ENCODE measurements at places on chromosomes 11 and 22.

DNA sequence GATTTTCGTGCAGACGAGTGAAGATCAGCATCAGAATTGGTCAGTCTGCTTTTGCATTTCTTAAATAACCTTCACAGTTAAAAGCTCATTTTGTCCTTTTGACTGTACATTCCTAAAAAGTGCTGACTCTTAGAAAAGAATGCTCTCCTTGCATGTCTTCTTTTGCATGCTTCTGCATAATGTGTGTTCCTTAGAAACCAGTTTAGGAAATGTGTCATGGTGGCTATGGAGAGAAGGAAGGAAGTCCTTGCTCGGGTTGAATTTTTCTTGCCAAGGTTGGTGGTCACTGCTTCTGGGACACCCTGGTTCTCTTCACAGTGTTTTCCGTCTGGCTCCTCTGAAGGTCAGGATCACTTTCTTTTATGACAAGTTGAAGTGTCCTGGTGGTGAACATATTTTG is 6.8 kb downstream of the AP2A2 start:
- DNase-seq: no peak

- no peak for DNase-seq
Observed at GRCh38 chr11:62444236-62444833, 25.5 kb downstream of the SCGB1A1 start.

GRCh38 chr11:8331767-8332166 is 68.1 kb upstream of the LMO1 start:
- no peak for DNase-seq

GRCh38 chr11:6012035-6012668 is 5.4 kb upstream of the OR56A4 start:
- DNase-seq: no peak

GRCh38 chr11:65059523-65059922 is 1.2 kb upstream of the NAALADL1 start:
- DNase-seq: no peak

DNA sequence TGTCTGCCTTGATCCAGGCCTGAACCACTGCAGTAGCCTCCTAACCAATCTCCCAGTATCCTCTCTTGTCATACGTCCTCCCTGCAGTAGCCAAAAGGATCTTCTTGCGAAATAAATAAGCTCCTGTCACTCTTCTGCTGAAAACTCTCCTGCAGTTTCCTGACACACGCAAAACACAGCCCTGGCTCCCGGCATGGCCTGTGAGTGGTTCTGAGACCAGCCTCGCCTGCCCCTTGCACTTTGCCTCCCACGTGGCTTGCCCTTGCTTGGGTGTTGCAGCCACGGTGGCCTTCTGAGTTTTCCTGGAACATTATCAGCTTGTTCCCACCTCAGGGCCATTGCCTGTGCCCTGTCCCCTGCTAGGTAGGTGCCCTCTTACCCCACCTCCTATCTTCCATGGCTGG is 7.2 kb downstream of the ZC3H7B start:
- no peak for DNase-seq

- DNase-seq: no peak
Observed at GRCh38 chr11:126080161-126080941, 17.7 kb upstream of the CDON start.

GRCh38 chr11:111765984-111766833 is at the start of gene PPP2R1B:
PPP2R1B (minus strand) TSS chr11:111766389; CDS start chr11:111766361, 28 bp downstream.
- peak; percentile 55 for DNase-seq

DNA sequence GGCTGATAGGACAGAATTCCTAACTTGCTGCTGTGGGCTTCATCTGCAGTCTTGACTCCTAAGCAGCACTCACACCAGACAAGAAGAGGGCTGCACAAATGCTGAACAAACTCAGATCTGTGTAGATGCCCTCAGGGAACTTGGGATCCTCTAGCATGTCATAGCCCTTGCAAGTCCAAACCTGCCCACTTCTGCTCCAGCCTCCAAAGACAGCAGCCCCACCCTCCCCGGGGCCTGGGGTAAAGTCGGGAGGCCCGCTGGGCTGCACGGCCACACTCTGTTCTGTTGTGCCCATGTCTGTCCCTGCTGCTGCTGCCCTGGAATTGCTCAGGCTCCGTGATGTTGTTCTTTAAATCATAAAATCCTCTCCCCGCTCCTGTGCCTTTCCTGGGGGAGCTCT is 28.3 kb downstream of the DRD2 start:
- no peak for DNase-seq

GRCh38 chr22:30445438-30446145 is 20.0 kb downstream of the MTFP1 start:
- DNase-seq: no peak

- no peak for DNase-seq
Observed at GRCh38 chr22:42231929-42232328, 38.5 kb downstream of the TCF20 start.

- no peak for DNase-seq
Observed at GRCh38 chr22:42825796-42826195, 31.3 kb downstream of the ARFGAP3 start.

- no peak for DNase-seq
Observed at GRCh38 chr11:7584910-7585309, 71.1 kb downstream of the PPFIBP2 start.

GRCh38 chr11:126205359-126205758 is 6.1 kb downstream of the RPUSD4 start:
- DNase-seq: no peak

DNA sequence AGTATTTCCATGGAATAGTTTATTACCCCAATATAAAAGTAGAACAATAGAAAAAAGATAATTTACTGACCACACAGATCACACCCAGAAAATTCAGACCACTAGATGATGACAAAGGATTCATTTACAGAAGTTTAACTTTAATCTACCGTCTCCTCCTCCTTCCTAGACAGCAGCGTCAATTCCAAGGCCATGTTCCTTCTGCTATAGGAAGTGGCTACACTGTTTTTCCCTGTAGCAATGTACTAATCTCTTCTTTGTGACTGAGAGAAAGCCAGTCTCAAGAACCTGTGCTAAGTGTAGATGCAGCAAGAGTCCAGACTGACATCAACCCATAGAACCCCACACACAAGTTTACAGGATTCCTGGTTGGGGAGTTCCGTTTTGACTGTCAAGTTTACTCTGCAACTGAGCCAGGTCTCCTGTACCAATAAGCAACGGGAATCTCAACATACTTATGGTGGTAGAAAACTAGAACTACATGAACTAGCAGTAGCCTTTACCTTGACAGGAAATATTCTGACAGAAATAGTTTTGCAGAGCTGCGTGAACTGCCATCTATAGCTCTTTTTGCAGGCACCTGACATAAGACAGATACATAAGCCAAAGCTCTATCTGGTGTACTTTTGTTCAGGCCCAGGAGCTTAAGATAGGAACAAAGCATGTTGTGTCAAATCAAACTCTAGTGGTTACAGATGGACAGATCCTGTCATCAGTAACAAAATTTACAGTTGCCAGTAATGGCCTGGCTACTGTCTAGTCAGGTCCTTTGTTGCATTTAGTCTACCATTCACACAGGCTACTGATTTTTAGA is 42.9 kb downstream of the MRTFA start:
- DNase-seq: no peak

GRCh38 chr11:14424096-14424495 is 65.1 kb upstream of the RRAS2 start:
- DNase-seq: no peak

GRCh38 chr11:131749101-131749500 is 378.7 kb downstream of the NTM start:
- no peak for DNase-seq

GRCh38 chr11:101096036-101096704 is 33.4 kb downstream of the PGR start:
- no peak for DNase-seq

DNA sequence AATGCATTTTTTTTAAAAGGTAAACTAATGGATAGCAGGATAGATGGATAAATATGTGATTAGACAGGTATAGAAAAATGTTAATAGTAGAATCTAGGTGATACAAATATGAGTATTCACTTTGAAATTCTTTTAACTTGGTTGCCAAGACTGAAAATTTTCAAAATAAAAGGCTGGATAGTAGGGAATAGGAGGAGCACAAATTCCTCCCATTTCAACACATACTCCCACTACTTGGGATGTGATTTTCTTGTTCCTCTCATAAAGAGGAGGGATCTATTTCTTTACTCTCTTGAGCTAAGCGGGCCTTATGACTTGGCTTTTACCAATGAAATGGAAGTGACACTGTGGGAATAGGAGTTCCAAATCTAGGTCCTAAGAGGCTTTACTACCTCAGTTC is 35.9 kb downstream of the PIK3C2A start:
- DNase-seq: no peak

DNA sequence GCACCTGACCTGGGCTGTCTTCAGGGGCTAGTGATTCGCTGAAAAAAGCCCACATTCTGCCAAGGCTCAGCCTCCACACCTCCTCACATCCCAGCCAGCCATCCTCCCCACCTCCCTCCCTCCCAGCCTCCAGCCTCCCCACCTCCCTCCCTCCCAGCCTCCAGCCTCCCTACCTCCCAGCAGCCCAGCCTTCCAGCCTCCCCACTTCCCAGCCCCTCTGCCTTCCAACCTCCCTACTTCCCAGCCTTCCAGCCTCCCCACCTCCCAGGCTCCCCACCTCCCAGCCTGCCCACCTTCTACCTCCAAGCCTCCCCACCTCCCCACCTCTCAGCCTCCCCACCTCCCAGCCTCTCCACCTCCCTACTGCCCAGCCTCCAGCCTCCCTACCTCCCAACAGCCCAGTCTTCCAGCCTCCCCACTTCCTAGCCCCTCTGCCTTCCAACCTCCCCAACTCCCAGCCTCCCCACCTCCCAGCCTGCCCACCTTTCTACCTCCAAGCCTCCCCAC is 33.7 kb upstream of the TH start:
- no peak for DNase-seq

Measured in activated gamma-delta T cell treated with anti-CD3 and anti-CD28 coated beads, Interleukin-2, amount 50 U/mL, for 16 hours (primary cell).